NCI-H446 treated with DMSO at 0.1 percent for 48 hours (cell line): ENCODE measurements at places on chromosomes 7 and 10.

- DNase-seq, result no peak
These were observed 19.7 kb upstream of the PTPRZ1 start for GRCh38 chr7:121853307-121853706.

- DNase-seq, result no peak
These were observed 18.8 kb downstream of the CDC123 start for GRCh38 chr10:12214763-12215218.

DNA sequence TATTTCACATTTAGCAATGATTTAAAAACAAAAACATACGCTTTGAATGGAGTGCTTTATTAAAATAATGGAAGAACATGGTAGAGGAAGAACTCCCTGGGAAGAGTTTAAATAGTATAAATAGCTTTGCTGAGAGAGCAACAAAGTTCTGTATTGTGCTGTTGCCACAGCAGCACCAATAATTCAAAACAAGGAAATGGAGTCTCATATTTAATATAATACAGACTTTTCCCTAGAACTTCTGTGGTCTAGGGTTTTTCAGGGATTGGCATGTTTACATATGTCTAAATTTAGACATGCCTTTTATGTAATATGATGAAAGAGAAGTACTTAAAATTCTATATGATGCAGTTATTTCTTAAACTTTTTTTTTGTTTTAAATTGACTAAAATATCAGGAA is 217.2 kb upstream of the HDAC9 start:
- no peak for DNase-seq

DNA sequence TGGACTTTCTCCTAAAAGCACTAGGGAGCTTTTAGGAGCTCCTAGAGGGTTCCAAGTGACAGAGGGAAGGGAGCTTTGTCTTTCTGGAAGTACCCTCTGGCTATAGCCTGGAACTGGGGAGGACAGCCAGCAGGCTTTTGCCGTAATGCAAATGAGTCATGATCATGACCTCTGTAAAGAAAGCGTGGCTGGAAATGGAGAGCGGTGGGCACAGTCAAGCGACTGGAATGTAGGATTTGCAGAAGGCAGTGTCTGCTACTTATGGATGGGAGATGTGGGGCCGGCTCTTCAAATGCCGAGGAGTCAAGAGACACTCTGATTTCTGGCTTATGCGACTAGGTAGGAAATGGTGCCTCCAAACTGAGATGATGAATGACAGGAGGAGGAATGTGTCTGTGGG is 34.6 kb upstream of the PLPP4 start:
- DNase-seq, result no peak

GRCh38 chr7:117386110-117386706 is 41.1 kb downstream of the ASZ1 start:
- DNase-seq, result no peak

DNA sequence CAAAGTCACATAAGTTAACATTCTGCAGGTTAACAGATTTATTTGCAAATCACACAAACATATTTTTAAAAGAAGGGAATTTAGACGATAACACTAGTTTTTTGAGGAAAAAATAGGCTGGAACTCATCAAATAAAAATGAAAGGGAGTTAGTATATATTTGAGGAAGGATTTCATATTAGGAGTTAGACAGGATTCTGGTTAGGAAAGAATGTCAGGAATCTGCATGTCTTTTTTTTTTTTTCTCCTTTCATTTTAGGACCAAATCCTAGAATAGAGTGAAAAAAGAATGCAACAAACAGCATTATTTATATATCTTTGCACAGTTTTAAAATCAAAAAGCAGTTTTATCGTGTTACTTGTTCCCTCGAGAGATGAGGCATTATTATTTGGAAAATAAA is 8.9 kb upstream of the TRDMT1 start:
- no peak for DNase-seq

DNA sequence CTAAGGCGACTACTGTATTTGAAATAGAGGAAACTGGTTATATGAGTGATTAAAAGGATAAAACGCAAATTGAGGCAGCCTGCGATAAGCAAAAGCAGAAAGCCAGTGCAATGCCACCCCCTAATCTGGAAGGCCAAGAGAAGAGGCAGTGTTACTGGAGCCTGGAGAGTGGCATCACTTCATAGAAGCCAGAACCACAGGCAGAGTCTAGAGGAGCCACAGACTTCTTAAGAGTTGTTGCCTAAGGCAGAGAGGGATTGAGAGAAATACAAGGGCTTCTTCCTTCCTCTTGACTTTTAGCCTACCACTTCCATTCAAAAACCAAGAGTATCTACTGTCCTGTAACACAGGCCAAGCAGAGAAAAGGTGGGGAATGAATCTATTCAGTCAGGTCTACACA is 94.9 kb upstream of the SKAP2 start:
- no peak for DNase-seq

GRCh38 chr7:139698844-139699243 is 79.0 kb downstream of the HIPK2 start:
- no peak for DNase-seq

DNA sequence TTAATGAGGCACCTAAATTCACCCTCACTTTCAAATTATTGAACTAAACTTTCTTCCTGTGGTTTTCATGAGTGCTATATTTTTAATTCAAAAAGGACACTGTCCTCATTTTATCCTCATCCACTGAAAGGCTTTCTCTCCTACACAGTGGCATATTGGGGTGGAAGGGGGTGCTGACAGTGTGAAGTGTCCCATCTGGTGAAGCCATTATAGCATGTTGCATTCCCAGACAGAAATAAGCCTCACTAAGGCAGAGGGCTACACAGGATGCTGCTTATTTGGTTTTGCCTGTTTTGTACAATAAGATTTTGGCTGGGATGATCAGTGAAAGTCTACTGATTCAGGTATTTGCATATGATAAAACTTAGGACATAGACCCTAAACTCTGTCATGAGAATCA is 82.4 kb upstream of the INHBA start:
- no peak for DNase-seq

DNA sequence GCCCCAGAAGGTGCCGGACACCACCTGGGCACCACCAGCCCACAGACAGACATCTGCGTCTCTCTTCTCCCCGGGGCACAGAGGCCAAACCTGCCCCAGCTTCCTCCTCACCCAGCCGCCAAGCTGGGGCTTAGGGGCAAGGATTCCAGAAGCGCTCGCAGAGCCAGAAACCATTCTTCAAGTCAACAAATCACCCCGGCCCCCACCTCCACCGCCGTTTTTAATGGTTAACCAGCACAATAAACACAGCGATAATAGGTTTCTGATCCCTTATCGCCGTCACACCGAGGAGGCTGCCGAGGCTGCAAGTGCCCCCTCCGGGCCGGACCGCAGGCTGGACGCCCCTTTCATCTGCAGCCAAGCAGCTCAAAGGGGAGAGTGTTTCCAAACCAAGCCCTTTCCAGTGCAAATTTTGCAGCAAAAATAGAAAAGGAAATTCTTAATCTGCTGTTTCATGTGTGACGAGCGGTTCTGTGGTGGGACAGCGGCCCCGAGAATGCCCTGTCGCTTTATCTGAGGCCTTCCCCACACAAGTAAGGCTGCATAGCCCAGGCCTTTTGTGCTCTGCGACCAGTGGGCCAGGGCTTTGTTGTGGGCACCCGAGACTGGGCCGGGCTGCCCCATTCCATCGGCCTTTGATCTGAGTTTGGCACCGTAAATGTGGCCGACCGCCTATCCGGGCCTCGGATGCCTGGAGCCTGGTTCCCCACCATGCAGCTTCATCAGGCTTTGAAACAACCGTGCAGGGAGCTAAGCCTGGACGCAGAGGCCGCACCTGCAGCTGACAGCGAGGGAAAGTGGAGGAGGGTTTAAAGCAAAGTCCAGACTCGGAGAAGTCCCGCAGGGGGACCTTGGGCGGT is 83.2 kb downstream of the FOXL3 start:
- DNase-seq, result no peak

DNA sequence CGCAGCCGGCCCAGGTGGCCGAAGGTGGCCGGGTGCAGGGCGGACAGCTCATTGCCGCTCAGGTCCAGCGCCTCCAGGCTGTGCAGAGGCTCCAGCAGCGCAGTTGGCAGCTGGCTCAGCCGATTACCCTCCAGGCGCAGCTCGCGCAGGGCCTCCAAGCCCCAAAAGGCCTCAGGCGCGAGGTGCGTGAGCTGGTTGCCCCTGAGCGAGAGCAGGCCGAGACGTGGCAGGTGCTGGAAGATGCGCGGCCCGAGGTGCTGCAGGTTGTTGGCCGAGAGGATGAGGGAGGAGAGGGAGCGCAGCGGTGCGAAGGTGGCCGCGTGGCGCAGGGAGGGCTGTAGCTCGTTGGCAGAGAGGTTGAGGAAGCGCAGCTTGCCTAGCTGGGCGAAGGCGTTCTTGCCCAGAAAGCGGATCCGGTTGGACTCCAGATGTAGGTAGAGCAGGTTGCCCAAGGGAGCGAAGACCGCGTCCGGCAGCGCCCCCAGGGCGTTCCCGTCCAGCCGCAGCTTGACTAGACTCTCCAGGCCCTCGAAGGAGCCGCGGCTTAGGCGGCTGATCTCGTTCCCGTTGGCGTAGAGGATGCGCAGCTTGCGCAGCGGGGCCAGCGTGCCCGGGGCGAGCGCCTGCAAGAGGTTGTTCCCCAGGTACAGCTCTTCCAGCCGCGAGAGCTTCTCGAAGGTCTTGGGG is 923 bp downstream of the TRIL start:
- no peak for DNase-seq

GRCh38 chr7:26603631-26604030 is 260.8 kb downstream of the SKAP2 start:
- no peak for DNase-seq

GRCh38 chr10:33306126-33306525 is 28.3 kb downstream of the NRP1 start:
- no peak for DNase-seq

GRCh38 chr10:69125554-69125953 is 1.6 kb downstream of the VPS26A start:
- DNase-seq, result no peak

DNA sequence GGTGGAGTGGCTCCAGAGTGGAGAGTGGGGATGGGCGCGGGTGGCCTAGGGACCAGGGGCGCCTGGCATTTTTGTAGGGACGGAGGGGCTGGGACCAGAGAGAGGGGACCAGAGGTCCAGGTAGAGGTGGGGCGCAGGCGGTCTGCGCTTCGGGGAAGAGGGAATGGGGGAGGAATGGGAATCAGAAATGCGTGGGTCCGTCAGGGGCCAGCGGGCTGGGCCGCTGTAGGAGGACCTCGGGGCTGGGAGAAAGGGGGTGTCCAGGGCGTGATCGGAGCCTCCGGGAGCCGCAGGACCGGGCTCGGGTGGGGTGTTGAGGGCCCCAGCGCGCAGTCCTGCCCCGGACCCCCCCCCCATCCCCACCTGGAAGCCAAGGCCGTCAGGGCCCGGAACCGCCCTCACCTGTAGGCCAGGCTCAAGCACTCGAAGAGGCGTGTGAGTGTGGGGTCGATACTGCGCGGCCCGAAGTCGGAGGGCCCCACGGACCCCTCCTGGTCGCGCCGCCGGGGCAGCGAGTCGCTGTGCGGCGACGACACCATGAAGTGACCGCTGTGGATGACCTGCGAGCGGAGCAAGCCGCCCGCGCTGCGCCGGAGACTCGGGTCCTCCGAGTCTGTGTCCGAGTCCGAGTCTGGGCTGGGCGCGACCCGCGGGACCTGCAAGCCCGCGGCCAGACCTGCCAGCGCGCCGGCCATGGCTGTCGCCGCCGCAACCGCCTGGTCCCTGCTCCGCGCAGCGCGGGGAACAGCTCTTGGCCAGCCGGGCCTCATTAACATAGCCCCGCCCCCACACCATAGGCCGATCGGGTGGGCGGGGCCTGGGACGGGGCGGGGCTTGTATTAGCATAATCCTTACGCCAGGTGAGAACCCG is at the start of gene MLXIPL:
MLXIPL (minus strand) TSS at position 725 of the 871 bp plus-strand sequence; CDS start at position 695, 30 bp downstream.
- DNase-seq, result no peak

- no peak for DNase-seq
These were observed 4.5 kb downstream of the ANKRD61 start for GRCh38 chr7:6035686-6036085.

DNA sequence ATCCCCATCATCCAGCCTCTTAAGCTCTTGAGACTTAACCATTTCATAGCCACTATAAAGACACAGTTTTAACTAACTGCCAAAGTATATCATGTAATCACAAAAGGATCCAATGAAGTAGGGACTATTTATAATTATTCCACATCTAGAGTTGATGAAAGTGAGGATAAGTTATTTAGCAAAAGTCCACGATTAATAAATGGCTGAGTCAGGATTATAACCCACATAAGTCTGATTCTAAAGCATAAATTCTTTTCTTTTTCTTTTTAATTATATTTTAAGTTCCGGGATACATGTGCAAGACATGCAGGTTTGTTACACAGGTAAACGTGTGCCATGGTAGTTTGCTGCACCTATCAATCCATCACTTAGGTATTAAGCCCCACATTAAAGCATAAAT is 166.1 kb downstream of the PPP1R3A start:
- no peak for DNase-seq

- peak; percentile 95 for DNase-seq
These were observed 130.9 kb upstream of the ANKRD1 start for GRCh38 chr10:91051829-91052228.

GRCh38 chr7:21011153-21011552 is 224.5 kb upstream of the SP8 start:
- no peak for DNase-seq

GRCh38 chr10:12051241-12051640 is 8.6 kb upstream of the UPF2 start:
- no peak for DNase-seq

DNA sequence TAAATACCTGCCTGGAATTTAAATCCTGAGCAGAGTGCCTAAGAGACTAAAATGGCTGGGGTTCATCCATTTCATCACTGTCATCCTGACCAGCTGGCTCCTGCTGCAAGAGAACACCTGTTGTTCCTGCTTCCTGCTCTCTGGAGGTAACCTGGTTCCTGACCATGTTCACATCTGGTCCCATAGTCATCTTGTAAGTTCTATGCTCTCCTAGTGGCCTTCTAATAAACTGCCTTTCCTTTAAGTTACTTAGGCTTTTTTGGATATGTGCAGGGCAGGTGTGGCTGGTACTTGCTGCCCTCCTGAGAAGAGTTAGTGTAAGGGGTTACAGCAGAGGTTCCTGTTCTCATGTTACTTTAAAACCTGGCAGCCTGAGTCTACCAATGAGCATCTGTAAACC is 80.0 kb downstream of the NRCAM start:
- no peak for DNase-seq

DNA sequence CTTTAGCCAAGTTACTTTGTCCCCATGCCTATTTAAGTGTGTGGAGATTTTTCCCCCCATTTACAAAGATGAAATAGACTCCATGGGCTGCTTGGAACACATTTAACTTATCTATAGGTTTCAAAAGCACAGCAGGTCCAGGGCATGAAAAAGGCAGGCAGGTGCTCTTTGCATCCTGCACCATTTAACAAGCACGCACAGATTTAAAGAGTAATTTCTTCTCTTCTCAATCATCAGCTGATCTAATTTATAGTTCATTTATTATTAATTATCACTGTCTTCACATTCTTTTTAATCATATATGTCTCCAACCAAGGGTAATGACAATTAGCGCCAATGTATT is 156.8 kb downstream of the CACNA2D1 start:
- no peak for DNase-seq

GRCh38 chr7:123120286-123120685 is 79.5 kb downstream of the SLC13A1 start:
- DNase-seq, result no peak

DNA sequence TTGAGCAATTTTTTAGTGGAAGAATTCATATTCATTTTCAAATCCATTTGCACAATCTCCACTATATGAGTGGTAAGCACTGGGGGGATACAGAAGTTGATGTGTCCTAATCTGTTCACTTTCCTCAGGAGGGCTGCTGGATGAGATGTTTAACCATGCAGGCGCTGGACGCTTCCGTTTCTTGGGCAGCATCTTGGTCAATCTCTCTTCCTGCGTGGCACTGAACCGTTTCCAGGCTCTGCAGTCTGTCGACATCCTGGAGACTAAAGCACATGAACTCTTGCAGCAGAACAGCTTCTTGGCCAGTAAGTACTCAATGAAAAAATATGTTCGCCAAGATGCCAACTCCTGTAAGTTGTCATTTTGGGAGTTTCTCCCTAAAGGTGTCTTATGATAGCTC is 179.3 kb downstream of the ABCA13 start:
- DNase-seq, result no peak
